ENCODE measurements at places on chromosomes 12 and 14.
A peak's percentile ranks its signal among the peaks of the same experiment; 100 is the strongest.

- DNase-seq = no peak
Measured at GRCh38 chr12:24724814-24725213, 224.1 kb downstream of the BCAT1 start.

DNA sequence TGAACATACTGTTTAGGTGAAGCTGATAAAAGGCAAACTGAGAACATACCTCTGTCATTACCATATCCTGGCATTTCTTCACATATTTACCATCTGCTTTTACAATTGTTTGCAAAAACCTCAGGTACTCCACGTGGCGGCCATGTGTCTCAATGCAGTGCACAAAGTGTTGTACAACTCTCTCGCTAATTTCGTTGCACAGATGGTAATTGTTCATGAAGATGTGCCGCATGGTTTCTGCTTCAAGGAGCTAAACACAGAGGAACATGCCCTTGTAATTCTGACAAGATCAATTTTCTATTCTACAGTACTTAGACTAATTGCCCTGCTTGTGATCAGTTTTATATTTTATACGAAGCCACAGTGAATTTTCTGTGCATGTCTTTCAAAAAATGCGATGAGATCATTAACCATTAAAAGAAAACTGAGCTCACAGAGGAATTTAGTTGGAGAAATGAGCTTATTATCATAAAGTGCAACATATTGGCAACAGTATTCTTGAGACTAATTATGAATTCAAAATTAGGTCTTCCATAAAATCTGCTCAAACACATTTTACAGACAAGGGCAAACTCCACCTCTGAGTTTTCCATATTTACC lies 233.8 kb downstream of the ITPR2 start:
- DNase-seq = peak; percentile 43

DNA sequence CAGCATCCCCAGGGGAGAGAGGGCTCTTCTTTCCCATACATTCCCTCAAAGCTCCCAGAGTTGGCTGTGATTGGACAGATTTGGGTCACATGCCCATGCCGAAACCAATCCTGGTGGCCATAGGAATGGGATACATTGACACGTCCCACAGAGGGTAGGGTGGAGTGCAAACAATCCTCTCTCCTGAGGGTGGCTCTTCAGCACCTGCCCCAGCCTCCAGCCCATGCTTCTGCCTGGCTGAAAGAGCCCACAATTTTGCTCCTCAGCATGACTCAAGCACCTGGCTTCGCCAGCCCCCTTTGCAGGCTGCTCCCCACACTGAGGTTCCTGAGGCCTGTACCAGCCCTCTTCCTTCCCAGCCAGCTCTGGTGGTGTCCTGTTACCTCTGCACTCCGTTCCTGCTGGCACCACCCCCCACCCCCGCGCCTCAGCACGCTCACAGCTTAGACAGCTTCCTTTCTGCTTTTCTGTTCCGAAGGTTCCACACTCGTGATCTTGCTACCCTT lies 71.7 kb downstream of the CCDC92 start:
- no peak for DNase-seq

DNA sequence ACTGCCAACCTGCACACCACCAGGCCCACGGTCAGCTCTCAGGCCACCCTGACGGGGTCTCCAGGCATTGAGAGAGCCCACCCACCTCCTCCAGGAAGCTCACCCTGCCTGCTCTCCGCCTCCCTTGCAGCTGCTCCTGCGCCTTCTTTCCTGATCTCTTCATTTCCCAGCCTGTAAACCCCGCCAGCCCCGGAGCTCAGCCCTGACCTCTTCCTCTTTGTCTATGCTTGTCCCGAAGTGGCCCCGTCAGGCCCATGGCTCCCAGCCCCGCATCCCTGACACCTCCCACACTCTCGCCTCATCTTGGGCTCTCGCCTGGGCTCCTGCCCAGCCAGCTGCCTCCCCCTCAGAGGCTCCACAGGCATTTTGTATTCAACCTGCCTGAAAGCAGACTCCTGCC lies 139.3 kb downstream of the CALM1 start:
- DNase-seq = no peak

Data from eye (tissue), 1 donor.